ENCODE measurements at places on chromosomes 2 and 18.

- DNase-seq, result no peak
Measured at GRCh38 chr2:80482276-80482675, 177.7 kb upstream of the LRRTM1 start.

- DNase-seq, result no peak
Measured at GRCh38 chr18:22325396-22325795, 92.3 kb downstream of the CTAGE1 start.

- no peak for DNase-seq
Measured at GRCh38 chr2:171410101-171410500, 23.7 kb downstream of the METTL8 start.

DNA sequence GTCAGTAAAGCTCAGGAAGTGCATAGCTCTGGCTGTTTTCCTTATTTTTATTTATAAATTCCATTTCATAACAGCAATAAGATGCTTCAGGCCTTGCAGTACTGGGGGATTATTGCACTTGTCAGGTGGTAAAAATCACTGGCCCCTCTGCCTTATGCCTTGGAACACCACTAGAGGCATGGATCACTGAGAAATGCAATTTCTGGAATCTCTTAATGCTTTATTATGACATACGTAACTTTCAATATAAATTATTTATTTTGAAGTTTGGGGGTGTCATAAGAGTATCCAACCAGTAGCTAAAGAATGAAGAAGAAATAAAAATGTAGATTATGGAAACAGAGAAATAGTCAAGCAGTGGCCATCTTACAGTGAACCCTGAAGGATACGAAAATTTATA is 183.1 kb downstream of the FIGN start:
- no peak for DNase-seq

- DNase-seq, result no peak
Measured at GRCh38 chr2:75710220-75710576, 517 bp downstream of the GCFC2 start.

DNA sequence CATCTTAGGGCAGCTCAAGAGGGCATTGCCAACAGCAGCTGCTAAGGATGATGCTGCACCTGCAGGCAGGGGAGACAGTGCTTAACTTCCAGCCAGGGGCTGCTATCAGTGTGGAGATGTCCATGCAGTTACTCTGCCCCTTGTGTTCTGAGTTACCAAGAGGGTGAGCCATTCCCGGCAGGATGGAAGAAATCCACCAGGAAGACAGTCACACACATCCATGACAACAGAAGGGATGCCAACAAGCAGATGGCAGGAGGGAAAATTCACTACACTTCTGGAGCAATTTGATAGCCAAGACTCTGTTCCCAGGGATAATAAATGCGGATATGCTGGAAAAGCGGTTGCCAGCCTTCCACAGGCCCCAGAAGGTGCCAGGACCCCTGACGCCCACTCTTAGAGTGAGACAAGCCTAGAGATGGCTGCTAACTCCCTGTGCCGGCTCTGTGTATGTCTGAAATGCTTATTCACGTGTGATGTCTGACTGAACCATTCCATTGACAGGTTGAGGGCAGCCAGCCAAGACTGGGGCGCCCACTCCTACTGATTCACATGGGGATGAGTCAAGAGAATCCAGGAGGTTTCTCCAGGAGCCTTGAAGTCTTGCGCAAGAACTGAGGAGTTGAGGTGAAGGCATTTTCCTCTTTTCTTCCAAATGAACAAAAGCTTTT is 24.5 kb downstream of the LOXHD1 start:
- DNase-seq, result no peak

DNA sequence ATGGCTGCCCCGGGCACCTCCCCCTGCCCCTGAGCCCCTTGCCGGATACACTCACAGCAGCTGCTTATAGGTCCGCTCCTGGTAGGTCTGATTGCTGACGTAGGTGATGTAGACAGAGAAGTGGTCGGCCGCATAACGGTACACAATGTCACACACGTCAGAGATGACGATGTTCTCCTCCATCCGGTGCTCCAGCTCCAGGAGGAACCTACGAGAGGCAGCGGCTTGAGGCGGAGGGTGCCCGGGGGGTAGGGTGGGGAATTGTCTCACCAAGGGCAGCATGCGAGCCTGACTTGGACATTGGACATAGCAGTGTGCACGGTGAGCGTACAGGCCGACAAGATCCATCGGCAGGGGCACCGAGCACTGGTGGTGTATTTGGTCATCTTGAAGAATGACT is 22.8 kb downstream of the SNORC start:
- no peak for DNase-seq

DNA sequence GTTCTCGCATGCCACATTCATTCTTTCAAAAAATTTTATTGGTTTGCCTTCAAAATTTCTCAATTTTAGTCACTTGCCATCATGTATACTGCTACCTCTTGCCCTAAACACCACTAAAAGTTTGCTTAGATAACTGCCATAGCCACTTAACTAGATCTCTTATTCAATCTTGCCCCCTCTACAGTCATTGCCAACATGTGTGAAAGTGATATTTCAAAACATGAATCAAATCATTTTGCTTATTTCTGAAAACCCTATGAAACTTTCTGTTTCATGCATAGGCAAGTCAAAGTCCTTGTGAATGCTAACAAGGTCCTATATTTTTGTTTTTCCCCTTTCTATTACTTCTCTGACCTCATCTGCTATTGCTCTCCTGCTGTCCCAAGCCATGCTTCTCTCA is 397.1 kb downstream of the KCNJ3 start:
- DNase-seq, result no peak

DNA sequence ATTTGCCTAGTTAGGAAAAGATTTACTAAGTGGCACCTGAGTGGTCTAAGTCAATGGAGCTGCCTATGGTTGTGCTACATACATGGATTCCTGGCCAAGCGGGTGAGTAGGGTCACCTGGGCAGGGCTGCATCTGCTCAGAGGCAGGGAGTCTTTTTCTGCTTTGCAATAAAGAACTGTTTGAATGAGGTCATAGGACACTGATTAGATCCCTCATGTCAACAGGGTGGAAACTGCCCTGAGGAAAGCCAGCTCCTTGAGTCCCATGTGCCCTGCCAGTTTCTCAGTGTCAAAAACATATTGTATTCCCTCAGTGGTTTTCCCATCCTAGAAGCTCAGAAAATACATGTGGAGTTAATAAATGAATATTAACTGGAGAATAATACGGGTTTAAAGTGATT is 4.6 kb downstream of the LAMA3 start:
- no peak for DNase-seq

GRCh38 chr18:48228301-48228715 is 180.9 kb downstream of the ZBTB7C start:
- DNase-seq, result no peak

GRCh38 chr18:54388203-54389142 is 30.8 kb downstream of the C18orf54 start:
- no peak for DNase-seq

DNA sequence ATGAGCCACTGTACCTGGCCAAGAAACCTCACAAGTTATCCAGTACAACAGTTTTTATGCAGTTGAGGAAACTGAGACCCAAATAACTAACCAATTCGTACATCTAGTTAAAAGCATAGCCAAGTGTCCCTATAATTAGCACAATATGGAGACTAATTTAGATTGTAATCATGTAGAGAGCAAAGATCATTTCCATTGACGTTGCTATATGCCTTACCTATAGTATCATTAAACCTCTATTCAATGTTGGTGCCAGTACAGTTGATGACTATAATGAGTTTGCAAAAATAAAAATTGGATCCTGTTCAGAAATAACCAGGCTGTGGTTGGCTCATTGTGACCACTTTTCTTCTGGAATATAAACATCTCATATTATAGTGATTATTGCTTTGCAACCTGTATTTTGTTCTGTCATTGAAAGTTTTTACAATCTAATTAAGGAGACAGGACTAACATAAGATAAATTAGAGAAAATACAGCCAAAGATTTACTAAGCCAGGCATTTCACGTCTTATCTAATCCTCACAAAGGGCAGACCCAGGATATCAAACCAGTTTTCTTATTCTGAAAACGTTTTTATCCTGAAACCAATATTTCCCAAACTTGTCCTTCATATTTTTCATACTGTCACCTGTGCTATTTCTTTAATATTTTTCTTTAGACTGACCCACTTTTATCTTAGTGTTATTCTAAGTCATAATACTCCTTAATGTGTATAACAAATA is 130.0 kb upstream of the STON1 start:
- DNase-seq, result no peak

DNA sequence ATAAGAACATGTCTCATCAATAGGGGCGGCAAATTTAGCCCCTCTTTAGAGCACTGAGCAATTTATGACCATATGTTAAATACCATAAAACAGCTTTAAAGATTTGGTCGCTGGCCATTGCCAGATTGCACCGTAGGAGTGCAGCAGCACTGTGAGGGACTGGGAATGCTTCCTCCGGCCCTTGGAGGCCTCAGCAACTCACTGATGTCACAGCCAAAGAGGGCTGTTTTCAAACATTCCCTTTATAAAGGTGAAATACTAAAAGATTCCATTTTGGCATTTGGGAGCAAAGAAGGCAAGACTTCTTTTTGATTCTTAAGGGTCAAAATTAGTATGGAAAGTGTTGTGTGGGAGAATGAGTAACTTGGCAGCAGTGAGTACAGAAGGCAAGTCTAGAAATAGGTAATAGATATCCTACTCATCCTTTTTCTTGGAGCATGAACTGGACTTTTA is 63.7 kb downstream of the BABAM2 start:
- DNase-seq, result no peak

DNA sequence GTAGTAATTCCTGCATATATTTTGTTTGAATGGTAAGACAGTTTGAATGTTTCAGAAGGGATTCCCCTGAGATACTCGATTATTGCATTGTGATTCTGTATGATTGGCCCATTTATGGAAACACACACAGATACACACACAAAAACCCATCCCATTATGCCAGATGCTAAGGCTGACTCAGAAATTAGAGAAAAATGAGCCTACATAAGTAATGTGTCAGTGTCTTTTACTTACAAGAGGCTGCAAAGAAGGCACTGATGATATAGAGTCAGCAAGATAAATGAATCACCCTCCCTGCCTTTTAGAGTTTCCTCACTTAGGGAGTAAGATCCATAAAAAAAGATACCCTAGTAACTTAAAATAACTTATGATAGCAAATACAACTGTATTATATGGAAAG is 1481.1 kb upstream of the ACVR2A start:
- no peak for DNase-seq

GRCh38 chr2:117492209-117492851 is 322.2 kb upstream of the DDX18 start:
- no peak for DNase-seq

GRCh38 chr2:240138254-240138984 is 2.0 kb downstream of the OTOS start:
- DNase-seq, result no peak

- DNase-seq, result no peak
Measured at GRCh38 chr18:77207540-77207939, 42.1 kb upstream of the GALR1 start.

DNA sequence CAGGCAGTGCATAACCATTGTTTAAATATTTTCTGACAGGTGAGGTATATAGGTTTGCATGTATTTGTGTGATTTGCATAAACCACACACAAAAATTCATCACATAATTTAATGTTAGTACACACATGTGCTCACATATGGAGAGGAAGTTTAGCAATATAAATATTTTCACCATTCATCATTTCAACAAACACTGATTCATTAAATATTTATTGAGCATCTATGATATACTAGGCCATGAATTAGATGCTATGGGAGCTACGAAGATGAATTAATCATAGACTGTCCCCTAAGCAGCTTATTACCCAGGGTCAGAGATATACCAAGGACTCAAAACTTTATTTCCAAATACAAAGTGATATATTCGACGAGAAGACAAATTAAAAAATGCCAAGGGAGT is 311.6 kb upstream of the PIK3C3 start:
- DNase-seq, result no peak

DNA sequence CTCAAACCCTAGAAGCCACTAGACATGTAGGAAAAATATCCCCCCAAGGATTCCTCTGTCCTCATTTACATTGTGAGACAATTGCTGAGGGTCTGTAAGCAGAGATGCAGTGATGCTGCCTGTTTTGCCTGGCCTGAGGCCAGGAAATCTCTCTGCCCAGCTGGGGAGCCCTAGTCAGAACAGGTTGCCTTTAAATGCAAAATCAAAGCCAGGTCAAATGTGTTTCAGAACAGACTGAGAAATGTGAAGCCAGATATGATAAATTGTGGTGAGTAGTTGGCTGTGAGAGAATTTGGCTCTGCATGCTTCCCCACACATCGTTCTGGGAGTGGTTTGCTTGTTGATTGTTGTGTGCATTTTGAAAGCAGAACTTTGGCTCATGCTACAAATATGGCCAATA is 38.4 kb upstream of the NXPH2 start:
- no peak for DNase-seq

GRCh38 chr2:100476606-100477005 is 6.3 kb downstream of the NMS start:
- DNase-seq, result no peak

All from activated CD8-positive, alpha-beta memory T cell treated with anti-CD3 and anti-CD28 coated beads for 1 hour (primary cell).